ENCODE measurements at places on chromosomes 1 and 21.

DNA sequence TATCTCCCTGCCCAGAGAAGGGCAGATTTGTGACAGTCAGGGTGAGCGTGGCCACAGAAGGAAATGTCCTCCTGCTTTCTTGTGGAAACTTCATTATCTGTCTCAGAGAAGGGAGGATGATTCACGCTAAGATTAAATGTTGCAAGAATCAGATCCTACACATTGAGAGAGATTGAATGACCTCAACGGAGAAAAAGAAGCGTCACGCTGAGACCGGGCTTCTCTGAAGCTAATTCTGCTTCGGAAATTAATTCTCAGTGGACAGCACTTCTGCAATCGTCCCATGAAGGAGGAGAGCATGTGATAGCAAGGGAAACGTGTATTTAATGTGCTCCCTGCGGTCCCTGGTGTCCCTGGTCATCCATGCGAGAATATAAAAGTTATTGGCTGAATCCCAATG is 19.8 kb upstream of the C1orf21 start:
- DNase-seq, result no peak

- DNase-seq, result no peak
Observed at GRCh38 chr1:229430761-229431283, 3.1 kb downstream of the ACTA1 start.

GRCh38 chr1:43509007-43509739 is 21.5 kb upstream of the PTPRF start:
- no peak for DNase-seq

DNA sequence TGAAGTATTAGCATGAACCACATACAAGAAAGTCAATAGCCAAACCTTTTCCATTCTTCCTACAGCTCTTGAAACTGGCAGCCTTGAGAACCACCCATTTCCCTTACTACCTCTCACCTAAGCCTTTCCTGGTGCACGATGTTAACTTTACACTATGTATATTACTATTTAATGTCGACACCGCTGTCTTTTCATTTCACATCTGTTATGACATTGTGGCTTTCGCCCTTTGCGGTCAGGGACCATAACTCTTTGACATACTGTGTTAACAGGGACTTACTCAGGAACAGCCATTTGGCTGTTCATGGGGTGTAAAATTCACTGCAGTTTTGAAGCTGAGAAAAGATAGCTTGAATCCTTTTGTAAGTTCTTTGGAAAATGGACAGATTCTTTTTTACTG is 21.1 kb upstream of the GPR88 start:
- DNase-seq, result no peak

- DNase-seq, result no peak
Observed at GRCh38 chr1:83705091-83705490, 293.8 kb downstream of the TTLL7 start.

DNA sequence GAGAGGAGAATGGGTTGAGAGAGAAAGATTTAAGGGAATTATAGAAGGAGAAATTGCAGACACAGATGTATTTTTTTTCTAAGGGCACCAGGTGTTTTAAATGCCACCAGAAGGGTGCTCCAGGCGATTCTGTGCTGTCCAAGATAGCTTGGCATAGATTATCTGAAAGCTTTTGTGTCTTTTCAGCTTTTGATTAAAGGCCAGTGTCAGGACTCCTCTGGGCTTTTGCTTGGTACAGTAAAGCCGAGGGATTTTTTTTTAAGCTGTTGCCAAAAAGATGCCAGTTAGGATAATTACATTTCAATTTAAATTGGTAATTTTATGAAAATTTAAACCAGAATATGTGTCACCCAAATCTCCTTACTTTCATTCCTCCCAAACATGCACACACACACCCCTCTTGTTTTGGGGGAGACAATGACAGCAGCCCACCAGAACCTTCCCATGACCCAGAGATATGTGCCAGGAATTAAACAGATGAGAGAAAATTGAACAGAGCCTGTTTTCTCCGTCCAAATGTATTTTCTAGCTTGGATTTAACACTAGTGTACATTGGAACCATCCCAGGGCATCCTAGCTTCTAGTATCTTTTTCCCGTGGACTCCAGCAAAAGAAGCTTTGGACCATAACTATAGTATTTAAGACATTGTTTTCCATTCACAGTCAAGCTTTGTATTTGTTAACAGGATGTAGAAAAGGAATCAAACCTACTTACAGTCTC is 670.7 kb upstream of the CXADR start:
- DNase-seq, result no peak

DNA sequence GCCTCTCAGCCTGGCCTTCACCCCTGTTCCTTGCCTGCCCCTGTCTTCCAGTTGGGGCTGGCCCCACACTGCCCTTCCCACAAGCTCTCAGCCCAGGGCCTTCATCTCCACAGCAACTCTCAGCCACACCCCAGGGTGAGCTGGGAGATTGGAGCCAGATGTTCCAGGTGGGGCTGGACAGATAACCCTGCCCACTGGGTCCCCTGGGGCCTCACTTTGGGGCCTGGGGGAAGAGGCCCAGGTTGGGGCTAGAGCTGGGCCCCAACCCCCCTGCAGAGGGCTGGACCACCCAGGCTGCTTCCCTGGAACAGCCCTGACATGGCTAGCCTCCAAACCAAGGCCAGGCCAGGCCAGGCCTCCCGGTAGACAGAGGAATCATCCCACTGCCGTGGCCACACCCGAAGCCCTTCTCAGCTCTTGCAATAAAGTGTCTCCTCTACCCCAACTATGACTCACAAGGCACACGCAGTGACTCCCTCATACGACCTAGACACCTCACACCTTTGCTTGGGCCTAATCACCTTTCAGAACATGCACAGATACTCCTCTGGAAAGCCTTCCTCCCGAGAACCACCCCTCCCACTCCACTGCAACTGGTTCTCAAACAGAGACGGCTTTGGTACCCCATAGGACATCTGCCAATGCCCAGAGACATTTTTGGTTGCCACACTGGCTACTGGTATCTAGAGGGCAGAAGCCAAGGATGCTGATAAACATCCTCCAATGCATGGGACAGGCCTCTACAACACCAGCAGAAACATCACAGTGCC is 22.2 kb downstream of the SLC2A1 start:
- no peak for DNase-seq
